Dermis microvascular lymphatic vessel endothelial cell (primary cell): ENCODE measurements at places on chromosomes 2 and 18. TPM values are rescaled to one million over a fixed set of nuclear protein-coding genes. Genes with fewer than 3 reads are reported as not detected.

The CABLES1 gene
- 30.3 and 67.0 TPM in 2 replicates for total RNA-seq

The BCL11A gene
- total RNA-seq = 0.64 and 0.76 TPM in 2 replicates

The CCDC85A gene
- 2.2 and 2.8 TPM in 2 replicates for total RNA-seq

The SH3RF3 gene
- 4.5 and 8.9 TPM in 2 replicates for total RNA-seq

The LGALSL gene
- total RNA-seq = 2.3 and 3.8 TPM in 2 replicates

The CYB5A gene
- total RNA-seq = 32.3 and 34.0 TPM in 2 replicates

The HTRA2 gene
- total RNA-seq = 40.3 and 51.7 TPM in 2 replicates

The ADD2 gene
- 8.0 and 23.4 TPM in 2 replicates for total RNA-seq

The LONRF2 gene
- not detected in 2 replicates for total RNA-seq

The TUBB8B gene
- total RNA-seq = not detected in 2 replicates

The XIRP2 gene
- total RNA-seq = not detected in 2 replicates

The RASGRP3 gene
- 184 and 191 TPM in 2 replicates for total RNA-seq

The PROC gene
- under 0.01 TPM in 2 replicates for total RNA-seq

The DNAJC5G gene
- 0.39 and 1.0 TPM in 2 replicates for total RNA-seq

The ARHGEF4 gene
- 0.26 and 0.63 TPM in 2 replicates for total RNA-seq

The KATNAL2 gene
- total RNA-seq = 0.25 and 0.64 TPM in 2 replicates

The CLEC4F gene
- 0.13 TPM in 2 replicates for total RNA-seq

The GKN2 gene
- total RNA-seq = not detected in 2 replicates

The DSEL gene
- total RNA-seq = 8.5 and 19.3 TPM in 2 replicates

The RFX8 gene
- total RNA-seq = 0.13 and 0.51 TPM in 2 replicates

The GAL3ST2 gene
- total RNA-seq = not detected in 2 replicates

The LOXHD1 gene
- total RNA-seq = under 0.01 TPM in 2 replicates

The GLI2 gene
- under 0.01 TPM in 2 replicates for total RNA-seq

The MIB1 gene
- 36.5 and 40.1 TPM in 2 replicates for total RNA-seq

The CPLX4 gene
- not detected in 2 replicates for total RNA-seq

The FAM124B gene
- total RNA-seq = 26.6 and 48.8 TPM in 2 replicates

The FHOD3 gene
- under 0.01 TPM in 2 replicates for total RNA-seq

The OTOF gene
- 20.7 and 20.8 TPM in 2 replicates for total RNA-seq

The PRKAG3 gene
- not detected in 2 replicates for total RNA-seq

The EIF2B4 gene
- total RNA-seq = 25.7 and 26.2 TPM in 2 replicates

The ABCB11 gene
- total RNA-seq = not detected in 2 replicates

The COBLL1 gene
- total RNA-seq = 1.6 and 2.2 TPM in 2 replicates

The TRPM8 gene
- not detected in 2 replicates for total RNA-seq

The MOCOS gene
- under 0.01 and 0.13 TPM in 2 replicates for total RNA-seq

The GCKR gene
- 0.13 TPM in 1 of 2 replicates, not detected in the other for total RNA-seq

The PLCD4 gene
- total RNA-seq = 0.76 and 1.4 TPM in 2 replicates

The C18orf32 gene
- total RNA-seq = 6.7 and 10.0 TPM in 2 replicates

The DNAH7 gene
- under 0.01 TPM in 2 replicates for total RNA-seq

The RAPGEF4 gene
- 14.2 and 17.7 TPM in 2 replicates for total RNA-seq

The ZNF385B gene
- not detected in 2 replicates for total RNA-seq

The NDC80 gene
- 6.8 and 20.8 TPM in 2 replicates for total RNA-seq

The CNGA3 gene
- total RNA-seq = under 0.01 TPM in 1 of 2 replicates, not detected in the other

The UGT1A5 gene
- total RNA-seq = not detected in 2 replicates

The AQP12A gene
- total RNA-seq = not detected in 2 replicates

The SH3BP4 gene
- 16.0 and 21.7 TPM in 2 replicates for total RNA-seq

The KANSL1L gene
- total RNA-seq = 12.2 and 19.5 TPM in 2 replicates
